A673 (cell line): ENCODE measurements at places on chromosomes 5 and 9.
A peak's percentile ranks its signal among the peaks of the same experiment; 100 is the strongest.

- no peak for DNase-seq
These were observed 182.8 kb downstream of the MCTP1 start for GRCh38 chr5:95102080-95102479.

DNA sequence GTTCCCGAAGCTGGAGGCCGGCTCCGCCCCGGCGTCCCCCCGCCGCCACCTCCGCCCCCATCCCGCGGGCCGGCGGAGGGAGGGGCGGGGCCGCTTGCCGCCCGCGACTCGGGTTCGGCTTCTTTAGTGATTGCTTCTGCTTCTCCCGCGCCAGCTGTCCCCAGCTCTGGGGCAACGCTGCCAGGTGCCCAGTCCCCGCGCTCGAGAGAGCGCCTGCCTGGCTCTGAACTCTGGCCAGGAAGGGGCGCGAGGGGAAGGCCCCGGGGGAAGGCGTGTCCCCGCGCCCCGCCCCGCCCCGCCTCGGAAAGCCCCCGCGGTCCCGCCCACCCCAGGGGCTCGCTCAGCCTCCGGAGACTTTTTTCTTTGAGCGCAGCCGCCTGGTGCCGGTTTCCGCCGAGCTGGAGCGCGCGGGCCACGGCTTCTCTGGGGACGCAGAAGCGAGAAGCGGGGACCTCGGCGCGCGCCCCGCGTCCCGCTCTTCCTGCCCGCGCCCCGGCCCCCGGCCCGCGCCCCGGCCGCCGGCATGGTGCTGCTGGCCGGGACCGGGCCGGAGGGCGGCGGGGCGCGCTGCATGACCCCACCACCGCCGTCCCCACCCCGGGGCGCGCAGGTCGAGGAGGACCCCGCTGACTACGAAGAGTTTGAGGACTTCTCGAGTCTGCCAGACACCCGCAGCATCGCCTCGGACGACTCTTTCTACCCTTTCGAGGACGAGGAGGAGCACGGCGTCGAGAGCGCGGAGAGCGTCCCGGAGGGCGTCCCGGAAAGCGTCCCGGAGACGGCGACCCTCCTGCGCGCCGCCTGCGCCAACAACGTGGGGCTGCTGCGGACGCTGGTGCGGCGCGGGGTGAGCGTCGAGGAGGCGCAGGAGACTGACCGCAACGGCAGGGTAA, at the start of gene ANKRD33B:
Gene ANKRD33B (plus strand): TSS at position 126 of the 893 bp plus-strand sequence. CDS start 398 bp downstream, at position 524.
- peak; percentile 77 for DNase-seq

DNA sequence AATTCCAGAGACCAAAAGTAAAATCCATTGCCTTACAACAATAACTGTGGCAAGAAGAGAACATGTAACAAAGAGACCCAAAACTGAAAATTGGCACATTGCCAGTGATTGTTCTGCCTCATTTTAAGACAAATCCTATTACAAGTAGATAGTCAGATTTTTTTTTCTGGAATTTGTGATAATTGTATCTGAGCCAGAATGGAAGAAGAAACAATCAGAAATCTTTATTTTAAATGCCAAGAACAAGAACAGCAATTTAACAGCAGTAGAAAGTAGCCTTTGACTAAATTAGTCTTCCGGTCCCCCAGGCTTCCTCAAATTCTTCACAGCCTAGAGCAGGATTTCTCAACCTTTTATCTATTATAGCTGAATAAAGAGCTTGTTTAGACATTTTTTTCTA, 106.7 kb upstream of the PTPN3 start:
- peak; percentile 75 for DNase-seq

DNA sequence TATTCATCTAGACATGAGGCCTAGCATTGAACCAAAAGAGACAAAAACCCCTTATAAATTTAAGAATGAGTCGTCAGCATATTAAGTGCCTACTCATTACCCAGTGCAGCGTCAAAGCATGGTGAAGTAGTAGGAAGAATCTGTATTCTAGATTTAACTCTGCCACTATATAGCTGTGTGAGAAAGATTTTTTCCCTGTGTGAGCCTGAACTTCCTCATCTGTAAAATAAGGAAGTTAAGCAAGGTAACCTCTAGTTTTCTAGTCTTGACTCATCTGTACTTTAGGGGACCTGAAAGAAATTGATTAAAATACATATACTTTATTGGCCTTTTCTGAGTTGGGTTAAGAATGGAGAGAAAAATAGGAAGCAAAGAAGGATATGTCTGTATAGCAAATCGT, 82.1 kb upstream of the RUSC2 start:
- DNase-seq, result no peak

- DNase-seq, result no peak
These were observed 44.4 kb upstream of the NEK6 start for GRCh38 chr9:124213396-124213795.

GRCh38 chr5:66931651-66932050, 264.9 kb downstream of the CD180 start:
- no peak for DNase-seq

DNA sequence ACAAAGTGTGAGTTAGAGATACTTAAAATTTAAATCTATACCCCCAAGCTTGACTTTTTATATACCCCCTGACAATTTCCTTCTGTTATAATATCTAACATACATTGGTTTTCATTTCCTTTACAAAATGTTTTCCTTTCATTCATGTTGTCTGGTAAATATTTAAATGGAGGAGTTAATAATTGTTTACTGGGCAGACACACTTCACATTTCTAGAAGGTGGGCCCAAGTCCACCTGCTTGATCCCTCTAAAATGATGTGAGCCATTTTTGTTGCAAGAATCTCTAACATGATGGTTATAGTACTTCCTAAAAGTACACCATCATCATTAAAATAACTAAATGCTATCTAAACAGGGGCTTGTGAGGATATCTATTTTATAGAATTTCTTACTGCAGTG, 155.9 kb downstream of the FAM174A start:
- DNase-seq, result no peak
